K562 (cell line): ENCODE measurements at places on chromosomes 3 and 15.

DNA sequence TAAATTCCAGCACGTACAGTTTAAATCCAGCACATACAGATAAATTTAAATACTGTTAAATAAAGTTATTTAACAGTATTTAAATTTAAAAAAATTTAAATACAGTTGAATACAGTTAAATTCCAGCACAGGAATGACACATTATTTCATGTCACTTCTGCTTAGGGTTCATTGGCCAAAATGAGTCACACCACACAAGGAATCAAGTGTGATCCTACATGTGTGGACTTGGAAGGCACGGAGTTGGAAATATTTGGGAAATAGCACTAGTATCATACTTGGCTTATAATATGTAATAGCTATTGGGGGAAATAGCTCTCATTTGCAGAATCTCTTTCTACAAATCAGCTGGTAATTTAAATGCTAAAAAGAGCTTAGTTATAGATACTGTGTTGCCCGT lies 10.6 kb downstream of the RAB7A start:
- DNase-seq = no peak

DNA sequence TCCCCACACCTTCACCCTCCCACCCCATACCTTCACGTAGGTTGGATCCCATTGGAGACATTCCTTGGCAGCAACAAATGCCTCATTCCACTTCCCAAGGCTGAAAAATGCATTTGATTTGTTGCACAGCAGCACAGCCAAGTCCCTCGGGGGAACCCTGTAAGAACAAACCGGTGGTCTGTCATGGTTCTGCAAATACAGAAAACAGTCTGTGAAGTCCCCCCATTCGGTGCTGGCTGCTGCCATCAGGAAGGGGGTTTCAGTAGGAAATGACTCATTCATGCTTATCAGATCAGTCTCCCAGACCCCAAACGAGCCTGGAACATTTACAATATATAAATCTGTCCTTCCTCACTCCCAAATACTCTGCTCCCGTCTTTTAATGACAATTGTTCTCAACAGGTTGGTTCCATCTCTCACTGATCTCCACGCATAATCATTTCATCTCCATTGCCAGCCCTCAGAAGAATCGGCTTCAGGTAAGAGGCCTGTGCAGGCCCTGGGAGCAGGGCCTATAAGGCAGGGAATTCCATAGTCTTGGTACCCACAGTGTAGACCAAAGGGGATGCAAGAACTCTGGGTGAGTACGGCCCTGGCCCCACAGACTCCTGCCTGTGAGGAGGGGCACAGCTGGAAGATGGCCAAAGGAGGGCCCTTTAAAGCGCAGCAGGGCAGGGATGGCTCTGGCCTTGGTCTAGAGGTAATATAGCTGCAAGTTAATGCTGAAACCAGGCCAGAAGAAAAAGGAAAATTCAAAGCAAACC lies 41.6 kb downstream of the TRANK1 start:
- DNase-seq = no peak

- no peak for DNase-seq
These were observed 518.0 kb upstream of the PPP2R3A start for GRCh38 chr3:135447483-135447882.

DNA sequence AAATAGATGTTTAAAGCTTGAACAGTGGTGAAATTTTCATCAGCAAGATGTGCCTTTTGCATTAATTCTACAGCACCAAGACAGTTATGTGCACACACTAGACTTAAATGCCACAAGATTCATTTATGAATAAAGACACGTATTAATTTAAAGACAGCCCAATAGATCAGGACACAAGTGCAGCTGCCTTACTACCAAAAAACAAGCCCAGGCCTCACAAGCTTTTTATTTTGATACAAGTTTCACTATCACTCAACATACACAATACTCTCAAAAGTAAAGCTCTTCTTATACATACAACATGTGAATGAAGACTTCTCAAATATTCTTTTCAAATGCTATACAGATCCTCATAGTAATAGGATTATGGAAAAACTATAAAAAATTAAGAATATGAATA lies 2.4 kb downstream of the ACAP2 start:
- DNase-seq = no peak

DNA sequence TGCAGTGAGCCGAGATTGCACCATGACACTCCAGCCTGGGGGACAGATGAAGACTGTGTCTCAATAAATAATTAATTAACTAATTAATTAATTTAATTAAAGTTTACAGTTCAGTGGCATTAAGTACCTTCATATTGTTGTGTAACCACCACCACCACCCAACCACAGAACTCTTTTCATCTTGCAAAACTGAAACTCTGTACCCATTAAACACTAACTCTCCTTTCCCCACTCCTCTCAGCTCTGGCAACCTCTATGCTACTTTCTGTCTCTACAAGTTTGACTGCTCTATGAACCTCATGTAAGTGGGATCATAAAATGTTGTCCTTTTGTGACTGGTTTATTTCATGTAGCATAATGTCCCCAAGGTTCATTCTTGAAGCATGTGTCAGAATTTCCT lies 259.3 kb upstream of the MDFIC2 start:
- DNase-seq = no peak

DNA sequence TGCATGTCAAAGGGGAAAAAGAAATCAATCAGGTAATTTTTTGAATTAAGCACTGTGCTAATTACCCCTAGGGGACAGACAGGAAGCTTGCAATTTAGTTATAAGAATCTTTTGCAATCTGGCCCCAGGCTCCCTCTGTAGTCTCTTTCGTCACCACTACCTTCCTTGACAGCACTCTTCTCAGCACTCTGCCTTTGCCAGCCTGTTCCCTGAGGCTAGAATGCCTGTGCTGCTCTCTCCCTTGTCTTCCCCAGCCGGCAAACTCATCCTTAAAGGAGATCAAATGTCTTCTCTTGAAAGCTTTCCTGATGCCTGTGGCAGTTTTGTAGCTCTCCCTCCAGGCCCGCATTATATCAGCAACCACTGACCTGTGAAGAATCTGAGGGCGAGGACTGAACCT lies 32.4 kb upstream of the PRTG start:
- DNase-seq = no peak

- peak; percentile 62 for DNase-seq
These were observed 1.9 kb upstream of the ALS2CL start for GRCh38 chr3:46695177-46695961.
